Gastroesophageal sphincter (tissue), 4 donors: ENCODE measurements at places on chromosomes 16 and 17. TPM values are rescaled to one million over a fixed set of nuclear protein-coding genes. Genes with fewer than 3 reads are reported as not detected.

PLXDC1 gene
- 5.5 TPM for total RNA-seq

DPEP2NB gene
- total RNA-seq = not detected

DRC3 gene
- 2.2 TPM for total RNA-seq

KRT38 gene
- total RNA-seq = not detected

ASIC2 gene
- total RNA-seq = not detected

CMTM2 gene
- not detected for total RNA-seq

ABCC11 gene
- not detected for total RNA-seq

ZNF594 gene
- 21.3 TPM for total RNA-seq

KREMEN2 gene
- total RNA-seq = not detected

HSD17B2 gene
- total RNA-seq = 0.40 TPM

WFDC1 gene
- 25.0 TPM for total RNA-seq

MMP2 gene
- total RNA-seq = 284 TPM

EVI2A gene
- 13.6 TPM for total RNA-seq

SLC2A4 gene
- total RNA-seq = 200 TPM

NAT9 gene
- 22.4 TPM for total RNA-seq

ACE gene
- total RNA-seq = 7.0 TPM

UTS2R gene
- total RNA-seq = not detected

BEAN1 gene
- total RNA-seq = 1.0 TPM

PTGES3L gene
- 19.6 TPM for total RNA-seq

GINS2 gene
- 1.4 TPM for total RNA-seq

ADORA2B gene
- total RNA-seq = 1.2 TPM

OTOP2 gene
- total RNA-seq = not detected

COX6A2 gene
- not detected for total RNA-seq

CDK3 gene
- total RNA-seq = not detected

CES1 gene
- total RNA-seq = 43.1 TPM

CES4A gene
- 1.3 TPM for total RNA-seq

NPIPA5 gene
- 37.6 TPM for total RNA-seq

CREBBP gene
- total RNA-seq = 115 TPM

TERB1 gene
- total RNA-seq = 0.40 TPM

MGAT5B gene
- 0.31 TPM for total RNA-seq

OR4D1 gene
- not detected for total RNA-seq

SPEM1 gene
- total RNA-seq = not detected
